Activated CD8-positive, alpha-beta memory T cell treated with anti-CD3 and anti-CD28 coated beads, Interleukin-2, amount 50 U/mL, for 48 hours (primary cell): ENCODE measurements at places on chromosomes 11 and 22.

DNA sequence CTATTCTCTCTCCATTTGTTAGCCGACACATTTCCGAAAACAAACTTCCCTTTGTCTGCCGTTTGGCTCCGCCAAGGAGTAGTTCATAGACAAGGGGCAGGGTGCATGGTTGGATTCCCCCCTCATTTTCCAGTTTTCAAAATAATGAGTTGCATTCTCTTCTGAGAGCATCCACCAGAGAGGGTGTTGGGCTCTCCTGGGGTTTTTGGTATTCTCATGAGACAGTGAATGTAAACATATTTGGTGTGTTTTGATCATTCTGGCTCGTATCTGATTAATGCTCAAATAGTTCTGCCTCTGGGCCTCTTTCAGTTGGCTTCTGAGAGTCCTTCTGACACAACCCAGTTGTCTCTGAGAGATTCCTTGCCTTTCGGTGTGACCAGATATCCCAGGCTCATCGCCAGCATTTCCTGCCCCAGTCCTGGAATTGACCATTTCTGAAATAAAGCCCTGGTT, 21.7 kb downstream of the GRAMD4 start:
- DNase-seq: no peak

DNA sequence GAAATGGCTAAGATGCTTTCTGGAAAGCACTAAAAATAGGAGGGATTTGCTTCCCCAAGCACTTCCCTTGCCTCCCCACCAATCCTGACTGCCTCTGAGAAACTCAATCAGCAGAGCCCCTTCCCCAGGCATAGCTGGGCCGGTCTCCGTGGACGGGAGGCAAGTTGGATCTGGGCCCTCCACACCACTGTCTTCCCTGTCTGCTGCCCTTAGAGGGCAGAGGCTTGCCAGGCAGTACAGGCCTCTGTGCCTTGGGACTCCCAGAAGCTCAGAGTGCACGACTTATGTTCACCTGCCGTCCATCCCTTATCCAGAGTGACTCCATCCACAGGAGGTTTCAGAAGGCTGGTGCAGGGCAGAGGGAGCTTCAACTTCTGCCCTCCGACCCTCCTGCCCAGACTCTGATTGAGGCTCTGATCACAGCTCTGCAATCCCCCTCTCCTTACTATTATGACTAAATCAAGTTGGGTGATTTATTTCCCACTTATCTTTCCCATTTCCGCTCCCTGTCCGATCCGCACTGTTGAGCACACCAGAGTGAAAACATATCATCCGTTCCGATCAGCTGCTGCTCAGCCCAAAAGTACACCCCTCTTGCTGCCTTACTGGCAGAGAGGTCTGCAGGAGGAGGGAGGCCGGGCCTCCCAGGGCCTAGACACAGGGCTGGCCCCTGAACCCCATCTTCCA, 71.8 kb downstream of the DSCAML1 start:
- no peak for DNase-seq

GRCh38 chr22:27730641-27731433, 70.7 kb downstream of the MN1 start:
- DNase-seq: no peak

DNA sequence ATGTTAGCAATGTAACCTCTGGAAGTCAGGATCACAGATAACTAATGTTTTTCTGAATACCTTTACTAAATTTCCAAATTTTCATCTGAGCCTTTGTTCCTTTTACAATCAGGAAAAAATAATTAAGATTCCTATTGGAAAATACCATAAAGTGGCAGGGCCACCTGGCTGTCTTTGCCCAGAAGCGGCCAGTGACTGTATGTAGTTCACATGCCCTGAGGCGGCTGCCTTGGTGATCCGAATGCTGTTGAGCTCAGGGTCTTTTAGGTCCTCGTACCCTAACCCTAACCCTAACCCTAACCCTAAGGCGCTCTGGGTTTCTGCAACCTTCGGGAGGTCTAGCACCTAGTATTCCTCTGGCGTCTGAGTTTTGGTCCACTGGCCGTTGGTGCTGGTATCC, 8.5 kb upstream of the ARFGAP3 start:
- DNase-seq: no peak

DNA sequence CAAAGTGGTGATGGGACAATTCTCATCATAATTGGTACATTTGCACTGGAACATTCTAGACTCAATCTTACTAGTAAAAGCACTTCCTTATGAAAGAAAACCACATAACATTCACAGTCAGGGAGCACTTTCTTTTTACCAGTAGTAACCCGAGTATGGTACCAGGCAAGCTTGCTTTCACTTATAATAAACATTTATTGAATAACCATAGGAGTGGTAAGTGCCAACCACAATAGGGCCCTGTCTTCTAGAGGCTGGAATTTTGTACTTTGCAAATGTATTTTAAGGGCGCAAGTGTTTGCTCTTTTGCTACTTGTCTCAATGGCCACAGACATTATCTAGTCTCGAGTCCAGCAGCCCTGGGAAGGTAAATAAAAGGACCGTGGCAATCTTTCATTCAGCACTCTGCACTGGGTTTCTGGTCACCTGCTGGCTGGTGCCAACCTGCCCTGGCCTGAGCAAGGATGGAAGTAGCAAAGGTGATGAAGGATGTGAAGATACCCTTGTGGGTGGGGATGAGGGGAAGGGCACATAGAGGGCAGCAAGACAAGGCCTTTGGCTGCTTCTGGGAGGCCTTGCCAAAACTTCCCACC, 24.2 kb downstream of the C22orf31 start:
- DNase-seq: no peak

DNA sequence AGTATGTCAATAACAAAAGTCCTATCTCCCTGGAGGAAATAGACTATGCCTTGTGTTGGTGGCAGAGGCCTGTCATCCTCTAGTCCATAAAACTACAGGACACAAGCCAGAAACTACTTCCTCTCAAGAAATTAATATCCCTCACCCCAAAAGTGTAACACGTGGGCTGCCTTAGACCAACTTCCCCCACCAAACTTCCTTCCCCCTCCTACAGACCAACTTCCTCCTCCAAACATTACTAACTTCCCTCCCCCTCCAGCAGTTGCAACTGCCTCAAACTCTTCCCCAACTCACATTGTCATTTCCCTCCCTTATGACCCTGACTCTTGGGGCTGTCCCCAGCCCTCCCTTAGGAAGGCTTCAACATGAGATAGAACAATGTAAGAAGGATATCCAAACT, 6.3 kb downstream of the OR52K2 start:
- DNase-seq: no peak

GRCh38 chr22:40322818-40323447, 23.4 kb upstream of the ADSL start:
- DNase-seq: peak; percentile 43

- no peak for DNase-seq
These were observed 60.5 kb upstream of the UCP3 start for GRCh38 chr11:74069146-74070046.

DNA sequence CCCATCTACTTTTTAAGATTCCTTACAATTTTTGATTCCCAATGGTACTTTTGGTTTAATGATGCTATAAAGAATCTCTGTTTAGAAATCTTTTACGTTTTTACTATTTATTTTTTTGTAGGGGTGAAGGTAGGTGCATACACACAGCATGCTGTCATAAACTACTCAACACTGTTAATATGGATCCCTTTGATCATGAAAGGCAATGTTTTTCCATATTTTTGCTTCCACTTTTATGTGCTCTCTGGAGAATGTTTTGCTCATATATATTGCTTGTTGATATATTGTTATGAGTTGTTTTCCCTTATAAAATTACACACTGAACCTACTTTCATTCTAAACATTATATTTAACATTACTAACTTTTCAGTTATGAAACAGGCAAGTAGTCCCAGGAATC, 123.6 kb upstream of the TP53AIP1 start:
- DNase-seq: no peak
